ENCODE measurements at places on chromosomes 5 and 9.
A peak's percentile ranks its signal among the peaks of the same experiment; 100 is the strongest.

GRCh38 chr9:121133104-121133816 lies 58.5 kb downstream of the CNTRL start:
- no peak for DNase-seq

- no peak for DNase-seq
Measured at GRCh38 chr9:120733190-120733589, 18.9 kb upstream of the MEGF9 start.

GRCh38 chr5:170552621-170553115 lies 48.8 kb downstream of the KCNIP1 start:
- peak; percentile 69 for DNase-seq

DNA sequence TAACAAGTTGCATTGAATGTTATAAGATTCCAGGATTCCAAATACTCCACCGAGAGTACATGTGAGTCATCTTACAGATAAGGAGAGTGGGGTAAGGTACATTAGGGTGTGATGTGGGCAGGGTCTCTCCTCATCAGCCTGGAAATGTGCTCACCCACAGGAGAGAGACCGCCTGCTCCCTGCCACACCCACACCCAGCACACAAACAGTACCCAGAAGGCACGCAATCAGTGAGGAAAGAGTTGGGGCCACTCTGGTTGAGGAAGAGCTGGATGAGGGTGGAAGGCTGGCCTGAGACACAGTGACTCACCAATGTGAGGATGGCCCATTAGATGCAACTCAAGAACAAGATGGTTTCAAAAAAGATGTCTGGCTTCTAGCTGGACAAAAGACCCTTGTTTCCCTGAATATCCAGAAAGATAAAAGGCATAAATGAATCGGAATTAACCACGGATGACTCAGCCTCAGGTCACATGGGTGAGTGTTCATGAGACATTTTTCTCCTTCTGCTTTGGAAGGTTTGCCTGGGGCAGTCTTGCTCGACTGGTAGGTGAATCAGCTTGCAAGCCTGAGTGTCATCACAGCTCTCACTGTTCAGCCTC lies 51.1 kb upstream of the LHFPL2 start:
- no peak for DNase-seq

- no peak for DNase-seq
Measured at GRCh38 chr5:54463713-54464112, 8.2 kb downstream of the HSPB3 start.

- peak; percentile 41 for DNase-seq
Measured at GRCh38 chr9:111038331-111039230, at the start of gene LPAR1. TSS of gene LPAR1 (minus strand) at chr9:111038470. CDS start at chr9:110972117, 66,353 bp downstream.

GRCh38 chr5:140246378-140247122 lies 56.4 kb downstream of the PFDN1 start:
- DNase-seq, result peak; percentile 15

DNA sequence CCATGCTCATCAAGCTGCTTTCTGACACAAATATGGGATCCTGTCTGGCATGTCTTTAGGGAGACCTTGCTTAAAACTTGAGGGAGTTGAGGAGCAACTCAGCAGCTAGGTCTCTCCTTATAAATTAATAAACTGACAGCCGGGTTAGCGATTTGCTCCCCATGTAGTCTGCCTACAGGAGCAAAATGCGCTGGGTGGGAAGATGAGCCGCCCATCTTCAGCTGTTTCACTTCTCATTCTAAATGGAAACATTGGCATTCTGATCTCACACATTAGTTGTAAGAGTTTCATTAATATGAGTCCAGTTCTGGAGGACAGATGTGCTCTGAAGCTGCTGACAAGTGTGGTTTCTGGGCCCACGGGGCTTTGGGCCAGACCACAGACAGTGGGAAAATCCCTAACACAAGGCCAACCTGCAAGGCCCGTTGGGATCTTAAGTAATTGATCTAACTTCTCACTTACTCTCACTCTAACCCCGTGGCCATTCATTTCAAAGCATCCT lies 197.0 kb downstream of the MCTP1 start:
- DNase-seq, result no peak

GRCh38 chr9:16282216-16282615 lies 588.3 kb downstream of the BNC2 start:
- no peak for DNase-seq

- DNase-seq, result no peak
Measured at GRCh38 chr5:142181547-142182163, 73.1 kb downstream of the NDFIP1 start.

- DNase-seq, result no peak
Measured at GRCh38 chr9:92658176-92658575, 11.8 kb downstream of the IPPK start.

GRCh38 chr9:79489261-79490000 lies 82.3 kb upstream of the TLE4 start:
- peak; percentile 30 for DNase-seq

- DNase-seq, result no peak
Measured at GRCh38 chr9:136762915-136763648, 1.2 kb downstream of the LCN15 start.

GRCh38 chr9:137619240-137620047 lies 639 bp downstream of the EHMT1 start:
- DNase-seq, result no peak

DNA sequence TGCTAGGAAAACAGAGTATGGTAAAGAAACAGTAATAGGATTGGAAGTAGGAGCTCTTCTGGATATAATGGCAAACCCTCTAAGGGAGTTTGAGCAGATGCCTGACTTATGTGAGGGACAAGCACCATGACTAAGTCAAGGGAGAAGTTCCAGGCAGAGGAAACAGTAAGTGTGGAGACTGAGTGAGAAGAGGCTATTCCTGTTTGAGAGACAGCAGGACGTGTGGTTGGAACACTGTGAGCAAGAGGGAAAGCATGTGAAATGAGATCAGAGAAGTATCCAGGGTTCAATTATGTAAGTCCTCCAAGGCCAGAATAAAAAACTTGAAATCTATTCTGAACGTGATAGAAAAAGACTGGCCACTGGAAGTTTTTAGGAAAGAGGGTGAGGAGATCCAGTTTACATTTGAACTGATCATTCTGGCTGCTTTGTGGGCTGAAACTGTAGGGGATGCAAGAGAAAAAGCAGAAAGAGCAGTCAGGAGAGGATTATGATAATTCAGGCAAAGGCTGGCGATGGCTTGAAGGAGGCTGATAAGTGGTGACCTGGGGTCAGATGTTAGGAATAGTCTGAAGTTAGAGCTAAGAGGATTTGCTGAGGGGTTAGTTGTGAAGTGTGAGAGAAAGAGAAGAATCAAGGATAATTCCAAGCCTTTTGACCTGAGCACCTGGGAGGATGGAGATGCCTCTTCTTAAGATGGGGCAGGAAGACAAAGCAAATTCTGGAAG lies 19.2 kb downstream of the DMAC1 start:
- DNase-seq, result no peak

- no peak for DNase-seq
Measured at GRCh38 chr5:114332925-114333324, 28.9 kb upstream of the KCNN2 start.

DNA sequence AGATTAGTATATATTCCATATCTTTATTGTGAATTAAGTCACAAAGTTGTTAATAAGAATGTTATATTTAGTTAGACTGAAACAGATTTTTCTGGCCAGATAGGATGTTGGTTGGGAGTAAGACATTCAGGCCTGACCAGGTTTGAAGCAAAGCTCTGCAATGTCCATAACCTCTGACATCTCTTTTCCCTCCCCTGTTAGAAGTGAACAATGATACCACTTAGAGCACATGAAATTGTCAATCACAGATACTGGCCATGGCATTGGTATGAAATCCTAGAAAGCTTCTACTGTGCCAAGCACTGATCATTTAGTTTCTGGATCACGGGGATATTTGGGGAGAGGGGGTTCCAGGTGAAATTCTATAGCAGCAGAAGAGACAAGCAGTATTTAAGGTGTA lies 1455.1 kb upstream of the CDH9 start:
- DNase-seq, result no peak

DNA sequence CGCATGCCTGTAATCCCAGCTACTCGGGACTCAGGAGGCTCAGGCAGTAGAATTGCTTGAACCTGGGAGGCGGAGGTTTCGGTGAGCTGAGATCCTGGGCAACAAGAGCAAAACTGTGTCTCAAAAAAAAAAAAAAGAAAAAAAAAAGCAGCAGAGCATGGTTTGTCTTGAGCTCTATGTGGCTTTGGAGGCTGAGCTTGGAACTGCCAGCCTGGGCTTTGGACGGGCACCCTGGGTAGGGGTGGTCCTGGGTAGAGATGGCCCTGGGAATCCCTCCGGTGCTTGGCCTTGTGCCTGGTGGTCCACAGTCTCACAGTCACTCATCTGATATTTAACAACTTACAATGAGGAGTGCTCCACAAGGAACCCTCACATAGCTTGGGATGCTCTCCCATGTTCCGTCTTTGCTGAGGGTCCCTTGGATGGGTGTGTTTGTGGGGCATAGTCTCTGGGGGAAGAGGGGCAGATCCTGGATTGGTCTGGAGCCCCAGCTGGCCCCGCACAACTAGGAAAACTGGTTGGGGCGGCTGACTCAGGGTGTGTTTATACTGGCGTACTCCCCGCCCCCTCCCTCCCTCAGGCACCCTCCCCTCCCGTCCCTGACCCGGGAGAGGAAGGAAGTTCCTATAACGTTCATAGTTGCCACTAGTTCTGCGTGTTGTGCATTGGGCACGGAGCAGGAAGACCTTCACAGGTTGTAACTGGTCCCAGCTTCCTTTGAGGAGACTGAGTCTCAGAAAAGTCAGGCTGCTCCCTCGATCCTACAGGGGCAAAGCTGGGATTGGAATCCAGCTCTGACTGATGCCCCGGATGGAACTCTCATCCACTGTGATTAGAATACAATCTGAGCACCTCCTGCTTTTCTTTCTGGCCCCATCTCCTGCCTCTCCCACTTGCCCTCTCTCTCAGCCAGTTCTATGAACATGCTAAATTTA lies 11.2 kb downstream of the IER5L start:
- DNase-seq, result no peak

- DNase-seq, result no peak
Measured at GRCh38 chr9:5515261-5515650, 4.9 kb downstream of the PDCD1LG2 start.

GRCh38 chr5:8070138-8070537 lies 201.2 kb downstream of the MTRR start:
- DNase-seq, result no peak

GRCh38 chr9:130200038-130200849 lies 28.0 kb downstream of the NCS1 start:
- DNase-seq, result no peak

- peak; percentile 78 for DNase-seq
Measured at GRCh38 chr5:151758430-151759241, at the start of gene ATOX1. TSS of gene ATOX1 (minus strand) at chr5:151758631. CDS start at chr5:151758551, 80 bp downstream.

GRCh38 chr5:74356009-74356695 lies 284.4 kb downstream of the ENC1 start:
- DNase-seq, result no peak

GRCh38 chr5:110884005-110884404 lies 145.2 kb downstream of the SLC25A46 start:
- no peak for DNase-seq

Data from anterior cingulate cortex (tissue), 58 donors.